ENCODE measurements at places on chromosomes 7 and 10. TPM values are rescaled to one million over a fixed set of nuclear protein-coding genes. Genes with fewer than 3 reads are reported as not detected.

- DNase-seq = no peak
These were observed 225.5 kb downstream of the SFMBT2 start for GRCh38 chr10:7185367-7185690.

DNA sequence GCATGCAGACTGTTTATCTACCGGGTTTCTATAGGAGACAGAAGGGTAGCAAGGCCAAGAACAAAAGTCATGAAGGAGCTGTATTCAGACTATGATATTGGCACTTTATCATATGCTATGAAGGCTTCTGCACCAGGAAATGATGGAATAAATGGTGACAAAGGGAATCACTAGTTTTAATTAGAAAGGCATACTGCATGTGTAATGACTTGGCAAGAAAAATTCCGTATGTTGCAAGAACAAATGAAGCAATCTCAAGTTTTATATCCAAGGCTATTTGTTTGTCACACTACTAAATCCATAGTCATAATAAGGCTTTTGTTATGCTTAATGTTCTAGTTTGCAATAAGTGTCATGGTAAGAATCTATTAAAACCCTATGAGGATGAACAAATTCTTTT is 230.9 kb downstream of the ZEB1 start:
- DNase-seq = no peak

- no peak for DNase-seq
These were observed 94.9 kb upstream of the SH2B2 start for GRCh38 chr7:102191556-102192379.

GRCh38 chr7:84136336-84136735 is 58.3 kb downstream of the SEMA3A start:
- DNase-seq = no peak

- DNase-seq = no peak
These were observed 364.0 kb downstream of the REEP3 start for GRCh38 chr10:63885156-63885555.

- no peak for DNase-seq
These were observed 166.4 kb downstream of the MAD1L1 start for GRCh38 chr7:2066251-2066919.

GRCh38 chr7:97064020-97064419 is 39.4 kb upstream of the DLX5 start:
- no peak for DNase-seq

- peak; percentile 46 for DNase-seq
These were observed 12.2 kb downstream of the PDE1C start for GRCh38 chr7:32058002-32058401.

- no peak for DNase-seq
These were observed 123.1 kb downstream of the DKK1 start for GRCh38 chr10:52437205-52437646.

- DNase-seq = no peak
These were observed 211.5 kb downstream of the POM121L12 start for GRCh38 chr7:53246957-53247356.

GRCh38 chr10:33801705-33802104 is 467.2 kb upstream of the NRP1 start:
- peak; percentile 41 for DNase-seq

GRCh38 chr7:128172151-128172550 is 68.9 kb upstream of the LEP start:
- no peak for DNase-seq

DNA sequence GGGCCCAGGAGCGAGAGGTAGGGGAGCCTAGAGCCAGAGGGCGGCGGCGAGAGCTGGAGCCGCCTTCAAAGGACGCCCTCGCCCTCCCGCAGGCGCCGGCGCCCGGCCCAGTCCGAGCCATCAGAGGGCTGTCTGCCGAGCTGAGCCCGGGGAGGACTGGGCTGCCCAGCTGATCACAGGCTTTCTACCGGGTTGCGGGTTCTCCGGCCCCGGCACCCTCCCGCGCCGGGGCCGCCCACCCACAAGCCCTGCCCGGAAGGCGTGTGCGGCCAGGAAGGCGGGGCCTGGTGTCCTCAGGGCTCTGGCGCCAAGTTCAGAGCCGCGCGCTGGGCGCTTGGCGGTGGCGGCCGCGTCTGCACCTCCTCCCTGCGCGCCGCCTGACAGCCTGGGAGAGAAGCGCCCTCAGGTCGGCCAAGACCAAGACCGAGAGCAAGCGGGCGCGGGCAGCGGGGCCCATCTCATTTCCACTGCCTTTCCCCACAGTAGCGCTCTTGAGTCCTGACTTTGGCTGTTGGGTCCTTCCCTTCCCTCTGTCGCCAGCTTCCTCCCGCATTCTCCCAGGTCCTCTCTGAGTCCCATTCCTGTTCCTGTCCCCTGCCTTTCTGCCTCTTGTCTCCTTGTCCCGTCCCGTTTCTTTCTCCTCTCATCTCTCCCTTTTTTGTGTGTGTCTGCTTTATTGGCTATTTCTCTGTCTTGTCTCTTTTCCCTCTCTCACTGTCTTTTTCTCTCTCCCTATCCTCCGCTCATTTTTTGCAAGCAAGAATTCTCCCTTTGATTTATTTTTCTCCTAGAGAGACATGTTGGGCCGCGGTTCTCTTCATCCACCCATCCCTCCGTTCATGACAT is 60.6 kb upstream of the MSMB start:
- peak; percentile 70 for DNase-seq

The CPA2 gene
- 0.11 TPM for total RNA-seq
